ENCODE measurements at places on chromosomes 2 and 18. TPM values are rescaled to one million over a fixed set of nuclear protein-coding genes. Genes with fewer than 3 reads are reported as not detected.

DPYSL5 gene
- not detected for total RNA-seq

CD207 gene
- not detected for total RNA-seq

RIT2 gene
- total RNA-seq = not detected

C2orf72 gene
- 0.17 TPM for total RNA-seq

CNGA3 gene
- 0.17 TPM for total RNA-seq

FNDC4 gene
- 34.7 TPM for total RNA-seq

LIMS3 gene
- 2.3 TPM for total RNA-seq

POMC gene
- 3.8 TPM for total RNA-seq

ASB18 gene
- not detected for total RNA-seq

RNF25 gene
- 19.6 TPM for total RNA-seq

CHST9 gene
- not detected for total RNA-seq

ANKRD44 gene
- 8.3 TPM for total RNA-seq

LONRF2 gene
- total RNA-seq = under 0.01 TPM

PLEK gene
- total RNA-seq = not detected

UGT1A10 gene
- total RNA-seq = not detected

CYP27A1 gene
- 19.1 TPM for total RNA-seq

GAL3ST2 gene
- not detected for total RNA-seq

UCN gene
- total RNA-seq = 1.8 TPM

CEBPZOS gene
- 21.8 TPM for total RNA-seq

LAMA3 gene
- total RNA-seq = 7.4 TPM

TPO gene
- not detected for total RNA-seq

FOXI3 gene
- total RNA-seq = not detected

ASPRV1 gene
- total RNA-seq = 0.33 TPM

HTR2B gene
- total RNA-seq = 9.8 TPM

AGAP1 gene
- 24.6 TPM for total RNA-seq

CROCC2 gene
- 1.0 TPM for total RNA-seq

SIX3 gene
- total RNA-seq = not detected

CLEC4F gene
- not detected for total RNA-seq

GPBAR1 gene
- not detected for total RNA-seq

DSEL gene
- total RNA-seq = 156 TPM

EVX2 gene
- total RNA-seq = not detected

CIDEA gene
- total RNA-seq = not detected

FBLN7 gene
- 0.29 TPM for total RNA-seq

CPLX4 gene
- total RNA-seq = not detected

RAD51AP2 gene
- not detected for total RNA-seq

SCN7A gene
- total RNA-seq = 16.4 TPM

THSD7B gene
- not detected for total RNA-seq

GPR155 gene
- total RNA-seq = 7.1 TPM

PDE11A gene
- not detected for total RNA-seq

ERMN gene
- not detected for total RNA-seq

SCN9A gene
- total RNA-seq = 40.9 TPM

Measured in smooth muscle cell of trachea (primary cell).